Activated gamma-delta T cell (primary cell): ENCODE measurements at places on chromosomes 4 and X.

GRCh38 chrX:134177527-134177926, 59.5 kb upstream of the CCDC160 start:
- DNase-seq, result no peak

DNA sequence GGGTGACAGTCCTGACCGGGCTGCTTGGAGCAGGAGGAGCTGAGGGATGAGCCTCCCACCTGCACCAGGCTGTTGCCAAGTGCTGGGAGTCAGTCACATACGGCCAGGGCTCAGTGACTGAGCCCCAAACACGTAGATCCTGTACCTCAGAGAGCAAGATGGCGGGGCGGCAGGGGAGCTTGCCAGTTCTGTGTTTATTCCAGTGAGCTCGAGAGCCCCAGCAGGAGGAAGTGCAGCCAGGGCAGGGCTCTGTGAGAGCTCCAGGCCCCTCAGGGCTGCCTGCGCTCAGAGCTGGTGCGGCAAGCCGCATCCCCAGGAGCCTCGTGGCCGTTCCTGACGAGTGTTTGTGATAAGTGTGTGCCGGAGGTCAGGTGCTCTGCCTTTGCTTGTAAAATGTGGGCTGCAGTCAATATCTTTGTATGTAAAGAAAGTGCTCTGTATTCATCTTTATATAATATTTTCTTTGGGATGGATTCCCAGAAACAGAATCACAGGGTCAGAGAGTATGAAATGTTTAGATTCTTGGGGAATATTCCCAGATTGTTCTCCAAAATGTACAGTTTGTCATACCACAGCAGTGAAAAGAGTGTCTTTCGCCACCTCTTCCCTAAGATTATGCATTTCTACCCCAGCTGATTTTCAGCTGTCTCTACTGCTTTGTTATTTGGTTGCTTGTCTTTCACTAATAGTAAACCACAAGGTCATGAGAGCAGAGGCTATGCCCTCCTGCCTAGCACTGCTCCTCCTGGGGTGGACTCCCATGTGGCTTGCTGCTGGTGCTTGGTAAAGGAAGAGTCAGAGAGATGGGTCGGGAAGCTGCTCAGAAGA, 50.3 kb downstream of the NELFA start:
- no peak for DNase-seq

DNA sequence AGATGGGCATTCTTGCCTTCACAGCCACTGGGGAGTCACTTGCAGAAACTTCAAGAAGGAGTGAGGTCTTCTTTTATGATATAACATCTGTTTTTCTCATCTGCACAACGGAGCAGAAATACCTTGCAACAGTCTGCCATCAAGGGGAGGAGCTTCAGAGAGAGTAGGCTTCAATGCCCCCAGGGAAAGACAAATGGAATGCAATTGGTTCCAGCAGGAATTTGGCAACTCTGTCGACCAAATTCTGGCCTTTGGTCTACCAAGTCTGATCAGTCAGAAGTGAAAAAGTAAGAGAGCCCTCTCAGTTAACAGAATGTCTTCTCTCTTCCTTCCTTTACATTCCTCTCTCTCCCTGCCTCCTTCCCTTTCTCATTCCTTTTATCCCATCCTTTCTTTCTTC, 229.3 kb downstream of the IDS start:
- no peak for DNase-seq

GRCh38 chrX:120672389-120672788, 42.5 kb upstream of the C1GALT1C1 start:
- DNase-seq, result no peak

- DNase-seq, result no peak
Measured at GRCh38 chrX:106874075-106874474, 29.1 kb downstream of the RIPPLY1 start.

GRCh38 chr4:872241-872981, 46.5 kb upstream of the CPLX1 start:
- DNase-seq, result no peak

GRCh38 chrX:20427173-20427770, 160.6 kb upstream of the RPS6KA3 start:
- no peak for DNase-seq

DNA sequence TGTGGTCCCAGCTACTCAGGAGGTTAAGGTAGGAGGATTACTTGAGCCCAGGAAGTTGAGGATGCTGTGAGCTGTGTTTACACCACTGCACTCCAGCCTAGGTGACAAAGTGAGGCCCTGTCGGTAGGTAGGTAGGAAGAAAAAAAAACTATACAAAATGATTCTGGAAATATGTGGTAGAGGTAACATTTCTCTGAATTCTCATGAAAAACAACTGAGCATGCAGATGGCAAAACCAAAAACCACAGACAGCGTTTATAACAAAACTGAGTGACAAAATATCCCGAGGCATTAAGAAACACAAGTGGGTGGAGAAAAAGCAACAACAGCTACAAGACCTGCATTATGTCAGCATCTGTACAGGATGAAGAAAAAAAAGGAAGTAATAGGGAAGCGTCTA, 211.7 kb downstream of the DLG3 start:
- no peak for DNase-seq

- DNase-seq, result no peak
Measured at GRCh38 chr4:85520765-85521749, 46.1 kb downstream of the ARHGAP24 start.

- no peak for DNase-seq
Measured at GRCh38 chrX:121671649-121672048, 624.2 kb downstream of the GLUD2 start.

DNA sequence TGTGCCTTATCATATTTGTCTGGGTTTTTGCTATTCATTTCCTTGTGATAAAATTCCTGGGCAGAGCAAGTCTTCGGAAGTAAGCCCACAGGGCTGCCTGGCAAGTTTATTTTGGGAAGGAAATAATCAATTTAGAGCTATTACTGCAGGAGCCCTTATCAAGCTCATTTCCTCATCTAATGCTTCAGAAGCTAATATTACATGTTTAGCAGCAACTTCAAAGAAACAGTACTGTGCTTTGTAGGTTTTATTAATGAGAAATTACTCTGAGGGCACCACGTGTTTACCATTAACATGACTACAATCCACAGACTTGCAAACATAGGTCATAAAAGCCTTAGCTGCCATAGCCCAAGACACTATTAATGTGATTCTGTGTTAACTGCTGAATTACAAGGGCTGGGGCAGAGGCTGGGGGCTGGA, 540.0 kb downstream of the SPRY1 start:
- DNase-seq, result no peak

- DNase-seq, result no peak
Measured at GRCh38 chr4:44661940-44662622, 10.7 kb upstream of the YIPF7 start.

- no peak for DNase-seq
Measured at GRCh38 chr4:3065551-3065950, 8.8 kb downstream of the HTT-AS start.

DNA sequence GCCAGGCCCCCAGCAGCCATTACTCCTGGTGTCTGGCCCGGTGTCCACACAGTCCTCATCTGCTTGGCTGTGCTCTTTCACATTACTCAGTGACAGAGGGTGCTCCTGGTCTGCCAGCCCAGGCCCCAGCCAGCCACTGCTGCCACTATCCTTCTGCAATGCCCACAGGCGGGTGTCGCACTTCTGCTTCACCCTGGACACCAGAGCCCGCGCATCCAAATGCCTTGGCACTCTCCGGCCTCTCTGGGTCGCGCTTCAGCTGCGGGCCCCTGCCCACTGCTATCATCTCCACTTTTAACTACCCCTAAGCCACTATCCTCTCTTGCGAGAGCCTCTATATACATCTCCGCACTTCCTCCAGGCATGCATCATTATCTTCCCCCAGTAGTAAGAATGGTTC, 76.4 kb upstream of the UCP1 start:
- DNase-seq, result no peak

DNA sequence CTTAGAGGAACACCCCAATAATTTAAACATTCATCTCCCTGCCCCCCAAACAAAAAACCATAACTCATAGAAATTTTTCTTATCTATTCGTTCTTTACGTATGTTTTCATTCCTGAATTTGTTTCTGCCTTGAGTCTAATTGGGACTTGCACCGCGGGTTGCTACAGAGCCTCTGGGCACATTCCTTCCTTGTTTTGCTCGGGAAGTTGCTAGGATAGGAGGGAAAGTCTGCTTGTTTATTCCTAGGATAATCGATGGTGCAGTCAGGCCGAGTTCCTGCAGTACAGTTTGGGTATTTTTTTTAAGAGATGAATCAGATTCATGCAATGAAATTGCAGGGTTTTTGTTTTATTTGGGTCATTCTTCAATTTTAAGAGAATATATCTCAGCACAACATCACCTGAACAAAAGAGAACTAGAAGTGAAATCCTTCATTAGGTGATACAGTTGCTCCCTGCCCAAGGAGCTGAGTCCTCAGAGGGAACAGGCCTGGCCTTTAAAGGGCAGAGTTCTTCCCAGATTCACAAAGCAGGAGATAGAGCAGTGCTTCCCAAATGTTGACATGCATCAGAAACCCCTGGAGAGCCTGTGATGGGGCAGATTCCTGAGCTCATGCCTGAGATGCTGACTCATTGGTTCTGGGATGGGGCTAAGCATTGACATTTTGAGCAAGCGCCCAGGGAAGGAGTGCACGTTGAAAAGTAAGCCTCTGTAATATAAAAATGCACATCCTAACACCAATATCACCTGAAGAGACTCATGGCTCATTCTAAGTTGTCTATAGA, 114.9 kb upstream of the FAM9B start:
- DNase-seq, result no peak

DNA sequence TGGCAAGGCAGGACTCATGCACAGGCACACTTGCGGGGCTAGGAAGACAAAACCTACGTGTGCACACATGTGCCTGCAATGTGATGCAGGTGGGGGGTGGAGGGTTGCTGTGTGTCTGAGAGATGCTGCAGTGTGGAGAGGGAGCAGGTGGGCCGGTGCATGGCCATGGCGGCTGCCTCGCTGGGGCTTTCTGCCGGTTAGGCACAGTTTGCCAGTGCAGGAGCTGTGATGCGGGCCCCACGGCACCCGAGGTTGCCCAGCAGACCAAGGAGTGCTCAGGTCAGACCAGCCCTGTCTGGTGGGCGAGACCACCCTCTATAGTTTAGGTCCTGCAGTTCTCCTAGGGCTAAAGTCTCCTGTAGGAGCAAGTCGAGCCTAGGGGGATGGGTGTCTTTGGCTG, 4.4 kb upstream of the AFM start:
- no peak for DNase-seq

- no peak for DNase-seq
Measured at GRCh38 chr4:24689212-24689611, 104.9 kb upstream of the DHX15 start.

GRCh38 chr4:25059791-25060190, 29.0 kb upstream of the LGI2 start:
- DNase-seq, result no peak
